Peyer's patch (tissue), 4 donors: ENCODE measurements at places on chromosomes 3 and 15.

GRCh38 chr15:38308797-38309196 lies 56.2 kb downstream of the SPRED1 start:
- DNase-seq, result no peak

GRCh38 chr3:70003119-70003518 lies 3.6 kb downstream of the SAMMSON start:
- no peak for DNase-seq

- DNase-seq, result no peak
These were observed 5.8 kb downstream of the CELSR3 start for GRCh38 chr3:48656841-48657281.

DNA sequence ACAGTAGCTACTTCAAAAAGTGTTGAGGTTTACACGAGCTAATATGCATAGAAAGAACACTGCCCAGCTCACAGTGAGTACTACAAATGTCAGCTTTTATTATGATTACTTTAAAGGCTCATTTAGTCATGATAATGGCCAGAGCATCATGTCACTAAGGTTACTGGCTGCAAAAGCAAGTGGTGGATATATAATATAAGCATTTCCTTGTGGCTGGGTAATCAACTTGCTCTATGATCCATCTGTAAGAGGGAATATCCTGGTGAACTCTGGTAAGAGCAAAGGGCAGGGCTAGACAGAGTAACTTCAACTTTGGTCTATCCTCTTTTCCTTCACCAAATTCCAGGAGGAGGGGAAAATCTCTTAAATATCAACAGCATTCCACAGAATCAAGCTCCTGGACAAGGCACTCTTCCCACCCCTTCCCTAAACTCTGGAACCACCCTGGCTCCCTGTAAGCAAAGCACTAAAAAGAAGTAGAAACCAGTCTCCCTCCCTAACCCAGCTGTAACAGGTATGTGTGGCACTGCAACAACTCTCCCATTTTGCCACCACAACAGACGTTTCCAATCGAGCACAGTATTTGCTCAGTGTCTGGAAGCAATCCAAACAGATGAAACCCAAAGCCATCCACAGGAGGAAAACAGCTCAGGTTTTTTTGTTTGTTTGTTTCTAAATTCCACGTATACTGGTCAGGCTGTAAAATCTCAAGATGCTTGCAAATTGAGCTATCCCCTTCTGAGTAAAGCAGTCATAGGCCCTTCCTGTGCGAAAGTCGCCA lies 13.4 kb downstream of the B4GALT4 start:
- DNase-seq, result peak; percentile 51
